ENCODE measurements at places on chromosomes 3 and 15.

DNA sequence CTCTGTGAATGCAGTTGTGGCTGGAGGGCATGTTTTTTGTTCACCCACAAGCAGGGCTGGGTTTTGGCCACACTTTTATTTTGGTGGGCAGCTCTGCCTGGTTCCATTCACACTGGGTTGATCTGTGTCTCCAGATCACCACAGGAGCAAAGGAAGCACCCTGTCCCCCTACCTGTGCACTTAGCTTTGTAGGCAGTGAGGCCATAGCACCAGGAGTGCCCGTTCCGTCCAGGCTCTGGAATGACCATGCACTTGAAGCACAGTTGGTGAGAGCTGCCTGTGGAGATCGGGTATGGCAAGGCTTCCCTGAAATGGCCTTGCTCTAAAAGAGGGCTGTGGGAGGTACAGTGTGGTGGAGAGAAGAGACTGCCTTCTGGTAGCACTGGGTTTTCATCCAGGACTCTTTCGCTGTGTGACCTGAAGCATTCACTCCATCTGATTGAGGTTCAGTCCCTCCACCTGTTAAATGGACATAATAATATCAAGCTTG lies 31.7 kb downstream of the MINAR1 start:
- no peaks in the 10 kb centered on the region for H3K4me1 ChIP-seq
- H3K36me3 ChIP-seq, result no peaks in the 10 kb centered on the region
- no peak overlapping the region for H3K4me3 ChIP-seq

DNA sequence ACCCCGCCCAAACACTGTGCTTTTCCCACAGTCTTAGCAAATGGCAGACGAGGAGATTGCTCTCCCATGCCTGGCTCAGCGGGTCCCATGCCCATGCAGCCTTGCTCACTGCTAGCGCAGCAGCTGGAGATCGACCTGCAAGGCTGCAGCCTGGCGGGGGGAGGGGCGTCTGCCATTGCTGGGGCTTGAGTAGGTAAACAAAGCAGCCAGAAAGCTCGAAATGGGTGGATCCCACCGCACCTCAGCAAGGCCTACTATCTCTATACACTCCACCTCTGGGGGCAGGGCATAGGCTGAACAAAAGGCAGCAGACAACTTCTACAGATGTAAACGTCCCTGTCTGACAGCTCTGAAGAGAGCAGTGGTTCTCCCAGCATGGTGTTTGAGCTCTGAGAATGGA lies 27.2 kb upstream of the WDR5B start:
- no peak overlapping the region for H3K4me3 ChIP-seq
- H3K27ac ChIP-seq, result no peak overlapping the region
- no peak for DNase-seq
- H3K27me3 ChIP-seq, result no peaks in the 10 kb centered on the region
- H3K36me3 ChIP-seq, result peaks cover 55% of the 10 kb centered on the region

DNA sequence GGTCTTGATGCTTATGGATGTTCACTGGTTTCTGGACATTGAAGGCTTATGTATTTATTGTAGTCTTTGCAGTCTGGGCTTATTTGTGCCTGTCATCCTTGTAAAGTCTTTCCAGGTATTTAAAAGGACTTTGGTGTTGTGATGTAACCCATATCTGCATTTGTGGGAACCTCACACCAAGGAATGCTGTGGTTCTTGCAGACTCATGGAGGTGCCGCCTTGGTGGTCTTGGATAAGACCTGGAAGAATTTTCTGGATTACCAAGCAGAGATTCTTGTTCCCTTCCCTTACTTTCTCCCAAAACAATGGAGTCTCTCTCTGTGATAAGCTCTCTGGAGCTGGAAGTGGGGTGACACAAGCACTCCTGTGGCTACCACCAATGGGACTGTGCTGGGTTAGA lies 363.5 kb upstream of the NECTIN3 start:
- H3K36me3 ChIP-seq, result no peaks in the 10 kb centered on the region
- peaks cover 7% of the 10 kb centered on the region for H3K27me3 ChIP-seq
- H3K4me1 ChIP-seq, result no peaks in the 10 kb centered on the region

- H3K4me1 ChIP-seq, result no peaks in the 10 kb centered on the region
- H3K4me3 ChIP-seq, result no peak overlapping the region
Observed at GRCh38 chr3:126279853-126280252, 77.4 kb downstream of the KLF15 start.

DNA sequence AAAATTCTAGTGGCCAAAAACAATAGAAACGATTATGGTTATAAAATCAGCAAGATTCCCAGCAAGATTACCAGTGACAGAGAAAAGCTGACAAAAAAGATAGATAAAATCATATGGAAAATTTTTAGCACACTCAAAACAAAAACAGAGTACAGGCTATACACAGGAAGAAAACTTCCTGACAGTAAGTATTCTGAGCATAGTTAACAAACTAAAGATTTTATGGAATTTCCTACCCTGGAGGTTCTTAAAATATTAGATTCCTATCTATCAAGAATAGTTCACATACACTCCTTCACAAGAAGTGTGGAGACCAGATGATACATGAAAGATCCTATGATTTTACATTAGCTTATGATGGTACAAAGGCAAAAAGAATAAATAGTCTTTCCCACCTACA lies 50.8 kb downstream of the ZNF148 start:
- peaks cover 18% of the 10 kb centered on the region for H3K36me3 ChIP-seq
- H3K27ac ChIP-seq, result no peak overlapping the region
- DNase-seq, result no peak

DNA sequence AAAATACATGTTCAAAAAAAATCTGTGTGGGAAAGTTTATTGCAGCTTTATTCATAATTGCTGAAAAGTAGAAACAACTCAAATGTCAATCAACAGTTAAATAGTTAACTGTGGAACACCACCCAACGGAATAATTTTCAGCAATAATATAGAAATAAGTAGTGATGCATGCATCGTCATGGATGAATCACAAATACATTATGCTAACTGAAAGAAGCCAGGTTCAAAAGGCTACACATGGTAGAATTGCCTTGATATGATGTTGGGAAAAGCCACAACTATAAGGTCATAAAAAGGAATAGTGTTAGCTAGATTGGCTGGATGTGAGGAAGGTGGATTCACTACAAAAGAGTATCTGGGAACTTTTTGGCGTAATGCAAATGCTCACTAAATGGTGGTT lies 82.0 kb downstream of the GMNC start:
- no peaks in the 10 kb centered on the region for H3K4me1 ChIP-seq
- no peak overlapping the region for H3K4me3 ChIP-seq
- DNase-seq, result no peak
- no peaks in the 10 kb centered on the region for H3K36me3 ChIP-seq
- H3K27ac ChIP-seq, result no peak overlapping the region

- no peak overlapping the region for H3K27ac ChIP-seq
- no peaks in the 10 kb centered on the region for H3K27me3 ChIP-seq
- no peaks in the 10 kb centered on the region for H3K36me3 ChIP-seq
- peaks cover 39% of the 10 kb centered on the region for H3K4me1 ChIP-seq
- H3K4me3 ChIP-seq, result no peak overlapping the region
Observed at GRCh38 chr15:73608475-73608874, 24.7 kb downstream of the NPTN start.

GRCh38 chr3:157225001-157225400 lies 65.1 kb upstream of the CCNL1 start:
- DNase-seq, result no peak
- H3K27ac ChIP-seq, result no peak overlapping the region
- no peak overlapping the region for H3K4me3 ChIP-seq
- H3K4me1 ChIP-seq, result no peaks in the 10 kb centered on the region
- H3K36me3 ChIP-seq, result peaks cover 2% of the 10 kb centered on the region
